Right forelimb (tissue), 1 donor: ENCODE measurements at places on chromosomes 11 and 22.

DNA sequence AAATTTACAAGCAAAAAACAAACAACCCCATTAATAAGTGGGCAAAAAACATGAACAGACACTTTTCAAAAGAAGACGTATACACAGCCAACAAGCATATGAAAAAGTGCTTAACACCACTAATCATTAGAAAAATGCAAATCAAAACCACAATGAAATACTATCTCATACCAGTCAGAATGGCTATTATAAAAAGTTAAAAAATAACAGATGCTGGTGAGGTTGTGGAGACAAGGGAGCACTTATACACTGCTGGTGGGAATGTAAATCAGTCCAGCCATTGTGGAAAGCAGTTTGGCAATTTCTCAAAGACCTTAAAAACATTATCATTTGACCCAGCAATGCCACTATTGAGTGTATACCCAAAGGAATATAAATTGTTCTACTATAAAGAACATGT is 72.3 kb downstream of the BBOX1 start:
- DNase-seq, result no peak

GRCh38 chr11:107573438-107573837 is 7.9 kb upstream of the ALKBH8 start:
- DNase-seq, result no peak

DNA sequence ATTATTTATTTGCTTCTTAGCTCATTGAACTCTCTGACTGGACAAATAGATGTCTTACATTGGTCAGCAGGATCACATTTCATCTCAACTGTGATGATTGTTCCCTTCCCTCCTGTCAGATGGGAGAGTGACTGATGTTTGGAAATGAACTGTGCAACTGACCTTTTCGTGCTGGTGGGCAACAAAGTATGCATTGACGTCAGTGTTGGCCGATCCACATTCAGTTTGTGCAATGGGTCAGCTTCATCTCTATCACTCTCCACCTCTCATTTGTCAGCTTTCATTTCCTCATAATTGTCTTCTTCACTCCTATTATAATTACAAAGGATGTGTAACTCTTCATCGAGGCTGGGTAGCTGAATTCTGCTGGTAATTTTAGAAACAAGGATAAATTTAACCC is 71.3 kb downstream of the PPP2R1B start:
- no peak for DNase-seq

- DNase-seq, result peak; percentile 99
Measured at GRCh38 chr22:38181453-38182200, at the start of gene PLA2G6. Gene PLA2G6 (minus strand): TSS chr22:38181830. CDS start chr22:38169426, 12,404 bp downstream.

GRCh38 chr11:101466352-101466751 is 117.5 kb downstream of the TRPC6 start:
- no peak for DNase-seq

- no peak for DNase-seq
Measured at GRCh38 chr22:19455585-19456370, 8.3 kb upstream of the C22orf39 start.

DNA sequence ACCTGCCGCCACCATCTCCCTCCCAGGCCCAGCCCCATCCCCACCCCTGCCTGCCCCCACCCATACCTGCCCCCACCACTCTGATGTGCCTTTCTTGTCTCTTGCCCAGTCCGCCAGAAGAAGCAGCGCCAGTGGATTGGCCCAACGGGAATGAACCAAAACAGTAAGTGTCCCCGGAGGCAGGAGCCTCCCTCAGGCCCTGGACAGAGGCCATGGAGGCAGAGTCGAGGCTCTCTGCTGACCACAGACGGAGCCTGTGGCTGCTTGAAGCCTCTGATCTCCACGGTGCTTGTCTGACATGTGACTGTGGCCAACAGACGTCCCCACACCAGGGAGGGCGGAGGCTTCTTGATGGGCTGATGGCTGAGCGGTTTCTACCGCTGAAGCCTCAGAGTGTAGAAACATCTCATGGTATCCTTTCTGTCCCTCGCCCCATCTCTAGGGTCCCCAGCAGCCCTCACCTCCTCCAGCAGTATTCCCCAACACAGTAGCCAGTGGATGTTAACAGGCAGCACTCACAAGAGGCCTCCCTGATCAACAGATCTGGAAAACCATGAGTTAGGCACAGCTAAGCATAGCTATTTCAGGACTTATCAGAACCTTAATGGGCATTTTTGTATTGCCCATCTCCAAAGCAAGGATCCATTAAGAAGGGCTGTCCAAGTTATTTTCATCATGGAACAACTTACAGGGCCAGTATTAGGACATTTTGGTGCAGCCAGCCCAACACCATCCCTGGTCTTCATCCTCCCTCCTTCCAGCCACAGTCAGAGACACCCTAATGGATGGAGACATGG is 21.7 kb downstream of the CD5 start:
- no peak for DNase-seq

DNA sequence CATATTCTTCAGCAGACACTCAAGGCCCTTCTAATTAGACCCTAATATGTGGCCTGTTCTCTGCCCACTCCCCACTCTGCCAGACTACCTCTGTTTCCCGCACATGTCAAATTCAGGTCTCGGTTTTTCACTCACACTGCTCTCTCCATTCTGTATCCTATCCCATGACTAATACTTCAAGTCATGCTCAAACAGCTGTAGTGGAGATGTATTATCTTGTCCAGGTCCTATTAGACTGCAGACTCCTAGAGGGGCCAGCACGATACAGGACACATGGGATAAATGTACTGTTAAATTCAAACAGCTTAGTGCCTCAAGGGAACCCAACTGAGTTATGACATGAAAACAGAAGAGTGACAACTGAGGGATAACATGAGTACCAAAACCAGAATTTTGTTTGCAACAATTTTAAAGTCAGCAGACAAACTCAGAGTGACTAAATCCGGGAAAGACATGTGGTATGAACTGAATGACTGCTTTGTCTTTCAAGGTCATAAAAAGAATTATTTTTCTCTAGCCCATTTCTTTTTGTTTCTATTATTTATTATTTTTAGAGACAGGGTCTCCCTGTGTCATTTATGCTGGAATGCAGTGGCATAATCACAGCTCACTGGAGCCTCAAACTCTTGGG is 20.5 kb downstream of the ATP6V1E1 start:
- DNase-seq, result no peak
